ENCODE measurements at places on chromosomes 16 and 17.

GRCh38 chr16:11407047-11407982 is 62.1 kb downstream of the RMI2 start:
- DNase-seq, result peak; percentile 86

GRCh38 chr17:29618272-29619065 is 4.2 kb downstream of the CORO6 start:
- no peak for DNase-seq

DNA sequence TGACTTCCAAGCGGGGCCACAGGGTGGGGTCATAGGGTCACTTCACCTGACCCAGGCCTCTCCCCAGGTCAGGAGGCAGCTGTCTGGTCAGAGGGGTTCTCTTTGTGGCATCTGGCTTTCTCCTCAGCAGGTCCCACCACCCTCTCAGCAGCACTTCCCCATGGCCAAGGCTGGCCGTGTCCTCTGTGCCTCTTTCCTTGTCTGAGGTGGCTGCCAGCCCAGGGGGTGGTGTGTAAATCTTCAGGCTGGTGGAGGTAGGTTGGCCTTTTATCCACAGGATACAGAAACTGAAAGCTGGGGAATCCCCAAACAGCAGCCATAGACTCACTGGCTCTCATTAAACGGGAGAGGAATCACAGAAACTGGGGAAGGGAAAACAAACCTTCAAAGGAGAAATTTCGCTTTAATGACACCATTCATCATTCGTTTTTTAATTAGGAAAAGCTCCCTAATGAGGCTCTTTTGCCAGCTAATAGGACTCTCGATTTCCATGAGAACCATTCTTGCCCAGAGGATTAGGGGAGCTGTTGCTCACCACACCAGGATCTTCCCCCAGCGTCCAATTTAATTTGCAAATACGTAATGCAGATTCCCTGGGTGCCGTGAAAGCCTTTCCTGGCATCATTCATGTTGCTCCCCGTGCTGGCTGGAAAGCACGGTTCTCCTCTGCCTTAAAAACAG is 18.0 kb downstream of the C17orf75 start:
- DNase-seq, result no peak

- no peak for DNase-seq
Measured at GRCh38 chr17:45896803-45897693, 2.7 kb downstream of the MAPT start.

GRCh38 chr17:30557916-30558685 is 80.9 kb downstream of the GOSR1 start:
- DNase-seq, result no peak

- no peak for DNase-seq
Measured at GRCh38 chr17:68184816-68185436, 62.9 kb upstream of the AMZ2 start.

DNA sequence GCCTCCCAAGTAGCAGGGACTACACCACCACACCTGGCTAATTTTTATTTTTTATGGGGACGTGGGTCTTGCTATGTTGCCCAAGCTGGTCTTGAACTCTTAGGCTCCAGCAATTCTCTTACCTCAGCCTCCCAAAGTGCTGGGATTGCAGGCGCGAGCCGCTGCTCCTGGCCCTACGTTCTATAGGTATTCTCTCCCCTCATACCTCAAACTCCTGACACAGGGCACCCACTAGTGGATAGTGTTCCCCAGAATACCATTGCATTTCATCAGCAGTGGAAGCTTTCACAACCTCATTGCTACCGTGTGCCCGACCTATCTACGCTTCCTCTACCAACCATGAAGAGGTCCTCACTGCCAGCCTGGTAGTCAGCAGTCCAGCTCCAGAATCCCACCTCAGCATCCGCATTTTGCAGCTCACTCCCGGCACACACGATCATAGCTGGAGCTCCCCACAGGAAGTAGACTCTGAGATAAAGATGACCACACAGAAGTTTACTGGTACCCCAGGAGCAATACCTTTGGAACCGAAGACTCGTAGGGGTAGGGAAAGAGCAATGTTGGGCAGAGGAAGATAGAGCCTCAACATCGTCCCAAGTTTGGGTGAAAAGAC is 9.3 kb downstream of the CTRB2 start:
- DNase-seq, result peak; percentile 2

GRCh38 chr17:38456031-38456815 is 28.0 kb downstream of the ARHGAP23 start:
- DNase-seq, result no peak

DNA sequence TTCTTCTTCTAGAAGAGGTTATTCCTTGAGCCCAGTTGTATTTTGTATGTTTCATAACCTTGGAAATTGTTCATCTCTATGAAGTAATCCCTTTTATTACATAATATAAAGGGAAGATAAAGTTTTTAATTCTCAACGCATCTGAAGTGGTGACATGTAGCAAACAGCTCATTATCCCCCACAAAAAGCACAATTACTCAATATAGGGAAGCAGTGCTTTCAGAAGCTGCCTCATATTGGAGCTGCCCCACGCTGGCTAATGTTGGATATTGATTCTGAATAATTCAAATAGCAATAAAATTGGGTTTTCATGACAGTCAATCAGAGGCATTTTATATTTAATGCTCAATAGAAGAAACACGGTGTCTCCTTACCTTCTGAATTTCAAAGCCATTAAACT is 604.3 kb upstream of the RBFOX1 start:
- DNase-seq, result no peak

GRCh38 chr17:6559753-6560215 is 3.4 kb upstream of the PITPNM3 start:
- DNase-seq, result no peak

DNA sequence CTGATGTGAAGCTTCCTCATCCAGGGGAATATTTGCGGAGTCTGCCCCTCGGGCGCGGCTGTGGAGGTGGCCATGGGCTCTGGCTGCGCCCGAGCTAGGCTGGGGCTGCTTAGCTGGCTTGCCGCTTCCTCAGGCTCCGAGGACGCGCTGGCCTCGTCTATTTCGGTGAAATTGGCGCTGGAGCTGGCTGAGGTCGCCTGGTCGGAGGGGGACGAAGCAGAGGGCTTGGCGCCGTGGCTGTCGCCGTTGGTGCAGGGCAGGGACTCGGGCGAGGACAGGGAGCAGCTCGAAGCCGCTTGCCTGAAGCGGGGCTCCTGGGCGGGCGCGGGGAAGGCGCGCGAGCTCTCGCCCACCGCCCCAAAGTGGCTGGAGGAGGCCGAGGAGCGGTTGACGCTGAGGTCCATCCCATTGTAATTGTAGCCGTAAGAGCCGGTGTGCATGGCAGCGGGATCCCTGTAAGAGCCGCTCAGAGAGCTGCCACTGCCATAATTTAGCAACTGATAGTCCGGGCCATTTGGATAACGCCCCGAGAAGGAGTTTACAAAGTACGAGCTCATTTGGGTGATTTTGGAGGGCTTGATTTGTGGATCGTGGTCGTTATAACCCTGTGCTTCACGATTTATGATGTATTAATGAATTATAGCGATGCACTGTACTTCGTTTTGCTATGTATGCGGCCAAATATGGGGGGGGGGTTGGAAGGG is at the start of gene HOXB5:
HOXB5 (minus strand) TSS at position 654 of the 704 bp plus-strand sequence; CDS start at position 557, 97 bp downstream.
- no peak for DNase-seq

DNA sequence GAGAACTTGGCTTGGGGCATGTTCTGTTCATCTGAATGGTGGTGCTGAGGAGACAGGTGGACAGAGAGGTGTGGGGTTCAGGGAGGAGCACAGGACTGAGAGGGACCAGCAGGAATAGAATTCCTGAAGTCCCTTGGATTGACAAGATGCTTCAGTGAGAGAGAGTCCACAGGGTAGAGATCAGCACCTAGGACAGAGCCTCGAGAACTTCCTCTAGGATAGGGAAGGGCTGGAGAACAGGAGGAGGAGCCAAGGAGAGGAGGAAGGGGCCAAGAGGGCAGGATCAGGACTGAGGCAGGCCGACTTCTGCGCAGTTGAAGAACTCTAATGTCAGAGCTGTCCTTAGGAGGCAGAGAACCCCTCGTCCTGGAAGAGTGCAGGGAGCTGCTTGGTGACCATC is 138.4 kb downstream of the PRKCB start:
- DNase-seq, result peak; percentile 19

GRCh38 chr16:86100205-86101136 is 201.5 kb downstream of the IRF8 start:
- DNase-seq, result no peak

DNA sequence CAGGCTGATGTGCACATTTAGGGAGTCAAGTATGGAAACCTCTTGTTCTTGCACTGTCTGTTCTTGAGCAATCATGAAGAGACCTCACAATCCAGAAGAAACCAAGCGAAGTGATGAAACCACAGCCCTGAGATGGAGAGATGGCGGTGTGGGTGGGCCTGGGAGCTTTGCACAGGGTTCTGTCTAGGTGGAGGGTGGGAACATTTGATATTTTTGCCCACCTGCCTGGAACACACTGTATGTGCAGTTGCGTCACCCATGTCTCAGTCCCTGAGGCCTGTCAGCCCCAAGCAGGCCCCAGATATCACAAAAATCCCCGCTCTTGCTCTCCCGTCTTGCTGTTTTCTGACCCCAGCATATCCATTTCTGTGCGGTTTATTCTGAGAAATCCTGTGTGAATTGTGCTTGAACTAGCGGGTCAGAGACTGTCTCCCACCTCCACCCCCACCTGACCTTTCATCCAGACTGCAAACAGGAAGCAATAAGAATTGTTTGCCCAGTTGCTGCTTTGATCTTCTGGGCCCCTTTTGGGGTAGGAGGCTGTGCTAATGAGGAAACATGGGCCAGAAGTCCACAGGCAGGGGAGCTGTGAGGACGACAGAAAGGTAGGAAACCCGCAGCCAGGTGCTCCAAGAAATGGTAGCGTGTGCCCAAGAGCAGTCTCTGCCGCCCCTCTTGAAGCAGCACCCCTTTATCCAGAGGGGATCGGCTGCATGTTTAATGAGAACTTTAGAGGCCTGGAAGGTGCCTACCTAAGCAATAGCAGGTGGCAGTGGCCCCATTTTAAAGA is 183.8 kb downstream of the CCDC182 start:
- no peak for DNase-seq

DNA sequence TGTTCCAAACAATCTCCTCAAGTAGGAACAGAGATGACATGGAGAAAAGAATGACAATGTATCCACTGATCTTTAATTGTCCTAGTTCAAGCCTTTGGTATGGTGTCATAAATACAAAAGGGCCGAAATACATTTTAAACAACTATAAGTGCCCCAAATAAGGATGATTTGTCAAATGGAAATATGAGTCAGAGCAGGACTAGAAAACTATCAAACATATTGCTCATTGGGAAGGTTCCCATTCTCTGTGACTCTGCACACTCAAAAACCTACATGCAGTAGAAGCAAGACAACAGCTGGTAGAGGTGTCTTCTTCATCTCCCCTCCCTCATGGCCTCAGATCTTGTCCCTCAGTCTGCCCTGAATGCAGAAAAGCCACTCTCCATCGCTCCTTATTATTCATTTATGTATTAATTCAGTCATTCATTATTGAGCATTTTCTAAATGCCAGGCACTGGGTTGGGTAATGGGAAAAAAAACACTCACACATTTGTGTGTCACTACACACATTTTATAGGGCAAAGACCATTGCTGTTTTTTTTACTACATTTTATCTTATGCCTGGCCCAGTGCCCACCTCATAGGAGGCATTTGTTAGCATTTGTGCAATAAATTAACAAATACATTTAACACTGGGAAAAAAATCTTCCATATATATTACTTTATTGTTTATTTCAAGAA is 10.1 kb downstream of the CA10 start:
- DNase-seq, result no peak

DNA sequence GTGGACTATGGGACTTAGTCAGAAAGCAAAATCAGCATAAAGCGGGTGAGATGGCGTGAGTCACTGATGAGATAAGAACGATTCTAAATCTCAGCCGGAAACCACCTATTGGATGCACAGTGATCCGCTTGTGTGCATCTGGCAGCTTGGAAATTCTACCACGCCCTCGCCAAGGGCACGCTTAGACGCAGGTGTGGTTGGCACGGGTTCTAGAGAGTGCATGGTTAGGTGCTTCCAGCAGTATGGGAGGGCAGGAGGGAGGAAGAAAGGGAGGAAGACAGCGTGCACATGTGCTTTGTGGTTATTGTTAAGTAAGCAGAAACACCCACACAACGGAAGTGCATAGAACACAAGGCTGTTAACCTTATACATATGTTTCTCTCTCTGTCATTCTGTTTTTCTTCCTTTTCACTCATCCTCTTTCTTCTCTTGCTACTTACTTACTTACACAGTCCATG is 374.0 kb upstream of the ASIC2 start:
- DNase-seq, result peak; percentile 44

GRCh38 chr16:10180771-10181163 is 1.5 kb downstream of the GRIN2A start:
- DNase-seq, result peak; percentile 31

DNA sequence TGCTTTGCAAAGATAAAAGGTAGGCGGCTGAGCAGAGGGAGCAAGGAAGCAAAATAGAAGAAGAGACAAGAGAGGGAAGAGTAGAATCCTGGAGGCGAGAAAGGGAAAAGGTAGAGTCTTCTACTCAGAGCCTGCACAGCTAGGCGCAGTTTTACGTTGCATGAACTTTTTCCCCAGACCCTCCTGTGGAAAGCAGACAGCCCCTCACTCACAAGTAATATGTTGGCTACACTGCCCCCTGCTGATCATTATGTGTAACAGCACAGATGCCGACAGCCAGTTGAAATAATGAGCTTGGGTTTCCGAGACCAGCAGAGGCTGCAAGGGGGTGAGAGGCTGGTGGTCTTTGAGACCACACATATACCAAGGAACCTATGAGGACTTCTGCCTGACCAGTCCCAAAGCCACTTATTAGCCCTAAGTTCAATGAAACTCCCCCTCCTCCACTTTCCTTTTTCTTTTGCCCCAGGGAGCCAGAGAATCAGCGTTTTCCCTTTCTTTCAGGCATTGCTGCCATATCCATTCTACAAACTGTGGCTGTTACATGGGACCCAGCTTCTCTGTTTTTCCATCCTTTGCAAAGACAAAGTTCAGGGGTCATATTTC is 22.5 kb upstream of the CMTR2 start:
- DNase-seq, result peak; percentile 46

DNA sequence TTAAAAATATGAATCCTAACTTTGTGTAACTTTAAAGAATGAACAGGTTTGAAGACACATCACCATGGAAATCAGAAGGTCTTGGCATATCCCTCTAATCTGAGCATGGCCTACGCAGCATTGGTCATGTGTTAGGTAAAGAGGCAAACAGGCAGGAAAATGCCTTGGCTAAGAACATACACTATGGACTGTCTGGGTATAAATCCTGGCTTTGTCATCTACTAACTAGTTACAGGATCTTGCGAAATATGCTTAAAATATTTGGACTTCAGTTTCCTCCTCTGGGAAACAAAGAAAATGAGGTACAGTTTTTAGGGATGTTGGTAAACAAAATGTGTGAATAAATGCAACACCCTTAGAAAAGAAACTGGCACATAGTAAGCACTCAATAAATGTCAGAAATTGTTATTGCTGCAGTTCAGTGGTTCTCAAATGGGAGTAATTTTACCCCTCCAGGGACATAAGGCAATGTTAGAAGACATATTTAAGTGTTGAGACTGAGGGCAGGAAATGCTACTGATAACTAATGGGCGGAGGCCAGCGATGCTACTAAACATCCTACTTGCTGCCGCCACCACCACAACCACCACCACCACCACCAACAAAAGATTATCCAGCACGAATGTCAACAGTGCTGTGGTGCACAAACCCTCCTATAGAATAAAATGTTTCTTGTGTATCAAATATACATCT is 770.8 kb upstream of the SOX9 start:
- no peak for DNase-seq

GRCh38 chr16:50152351-50152806 is 727 bp upstream of the TENT4B start:
- DNase-seq, result peak; percentile 43

- DNase-seq, result no peak
Measured at GRCh38 chr17:79754370-79754769, 23.6 kb upstream of the CBX2 start.
